Substantia nigra (tissue), 51 donors: ENCODE measurements at places on chromosomes 12 and 14.

DNA sequence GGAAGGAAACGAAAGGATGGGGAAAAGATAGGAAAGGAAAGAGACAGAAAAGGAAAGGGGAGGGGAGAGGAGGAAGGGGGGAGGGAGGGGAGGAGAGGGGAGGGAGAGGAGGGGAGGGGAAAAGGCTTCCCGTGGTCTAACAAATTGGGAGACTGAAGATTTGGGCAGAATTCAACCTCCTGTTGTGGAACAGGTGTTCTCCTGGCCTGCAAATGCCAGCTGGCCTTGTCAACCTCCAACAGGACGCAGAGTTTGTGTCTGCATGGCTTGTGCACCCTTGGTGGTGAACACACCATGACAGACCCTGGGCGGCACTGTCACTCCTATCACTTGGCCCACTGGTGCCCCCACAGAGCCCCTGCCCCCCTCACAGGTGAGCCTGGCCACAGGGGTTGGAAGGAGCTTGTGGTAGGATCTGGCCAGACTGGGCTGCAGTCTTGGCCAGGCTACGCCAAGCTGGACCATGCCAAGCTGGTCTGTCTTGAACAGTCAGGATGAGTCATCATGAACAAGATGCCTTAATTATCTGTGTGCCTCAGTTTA lies 321.6 kb downstream of the BCL11B start:
- no peak for DNase-seq

DNA sequence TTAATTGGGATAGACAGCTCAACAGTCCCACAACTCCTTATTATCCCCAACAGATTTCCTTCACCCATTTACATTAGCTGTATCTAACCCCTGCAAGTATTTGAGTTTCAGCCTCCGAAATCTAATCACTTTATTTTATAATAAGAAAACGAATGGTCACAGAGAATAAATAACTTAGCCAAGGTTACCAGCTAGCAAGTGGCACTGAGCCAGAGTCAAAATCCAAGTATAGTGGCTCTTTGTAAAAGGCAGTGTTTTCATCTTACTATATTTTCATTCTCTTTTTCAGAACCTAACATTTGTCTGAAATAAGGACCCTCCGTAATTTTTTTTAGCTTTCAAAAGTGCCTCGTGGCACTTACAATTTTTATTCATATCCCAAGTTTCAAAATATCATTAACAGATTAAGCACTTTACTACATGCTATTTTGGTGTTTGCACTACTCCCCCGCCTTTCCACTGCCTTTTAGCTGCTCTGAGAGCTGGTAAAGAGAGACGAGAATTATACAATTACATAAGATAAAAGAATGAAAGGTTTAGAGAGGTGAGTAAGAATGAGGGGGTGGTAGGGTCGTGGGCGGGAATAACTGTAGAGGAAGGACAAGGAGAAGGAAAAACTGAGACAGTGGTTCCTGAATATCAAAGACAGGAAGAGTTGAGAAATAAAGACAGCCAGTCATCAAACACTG lies 3.7 kb upstream of the USP15 start:
- DNase-seq, result no peak

- DNase-seq, result no peak
These were observed 70.7 kb downstream of the TAOK3 start for GRCh38 chr12:118302053-118302452.

DNA sequence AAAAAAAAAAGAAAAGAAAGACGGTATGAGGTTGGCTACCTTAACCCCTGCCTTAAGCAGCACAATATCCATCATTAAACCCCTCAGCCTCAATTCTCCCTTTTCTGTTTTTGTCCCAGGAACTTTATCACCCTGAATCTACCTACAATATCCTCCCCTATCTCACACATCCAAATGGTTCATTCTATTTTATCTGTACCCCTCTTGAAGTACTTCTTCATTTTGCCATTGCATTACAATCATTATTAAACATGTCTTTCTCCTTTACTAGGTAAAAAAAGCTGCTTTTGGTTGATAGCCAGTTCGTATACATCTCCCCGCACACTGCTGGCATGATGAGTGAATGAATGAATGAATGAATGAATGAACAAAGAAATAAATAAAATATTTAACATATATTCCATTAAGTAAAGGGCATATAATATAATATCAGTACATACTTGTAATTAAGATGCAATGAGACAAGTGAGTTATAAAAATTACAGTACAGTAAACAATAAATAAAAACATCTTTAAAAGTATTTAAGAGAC lies 364 bp upstream of the GPR65 start:
- no peak for DNase-seq

DNA sequence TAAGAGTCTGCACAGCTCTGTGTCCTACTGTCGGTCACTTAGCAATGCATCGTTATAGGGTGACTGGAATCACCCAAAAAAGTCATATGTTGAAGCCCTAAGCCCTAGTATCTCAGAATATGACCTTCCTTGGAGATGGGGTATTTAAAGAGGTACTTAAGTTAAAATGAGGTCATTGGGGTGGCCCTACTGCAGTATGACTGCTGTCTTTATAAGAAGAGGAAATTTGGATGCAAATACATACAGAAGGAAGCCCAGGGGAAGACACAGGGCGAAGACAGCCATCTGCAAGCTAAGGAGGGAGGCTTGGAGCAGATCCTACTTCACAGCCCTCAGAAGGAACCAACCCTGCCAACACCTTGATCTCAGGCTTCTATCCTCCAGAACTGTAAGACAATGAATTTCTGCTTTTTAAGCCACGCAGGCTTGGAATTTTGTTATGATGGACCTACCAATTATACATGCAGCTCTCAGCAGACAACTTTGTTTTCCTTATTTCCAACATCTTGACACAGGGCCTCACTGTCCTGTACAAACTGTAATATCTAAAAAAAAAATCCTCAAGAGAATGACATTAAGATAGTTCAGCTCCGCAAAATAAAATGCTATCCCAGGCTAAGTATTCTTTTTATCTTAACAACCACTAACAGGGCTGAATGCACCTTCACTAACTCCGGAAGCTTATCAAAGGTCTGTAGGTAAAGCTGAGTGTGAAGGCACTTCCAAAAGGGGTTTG lies 40.4 kb downstream of the ZFP36L1 start:
- no peak for DNase-seq

GRCh38 chr12:22684140-22685118 lies 59.5 kb downstream of the ETNK1 start:
- no peak for DNase-seq
